ENCODE measurements at places on chromosomes 7 and 10. TPM values are rescaled to one million over a fixed set of nuclear protein-coding genes. Genes with fewer than 3 reads are reported as not detected.

JAKMIP3 gene
- total RNA-seq = 1.1 TPM

RHOBTB1 gene
- 15.6 TPM for total RNA-seq

LIPJ gene
- total RNA-seq = not detected

CHN2 gene
- 0.38 TPM for total RNA-seq

NUDT13 gene
- total RNA-seq = 2.6 TPM

COL28A1 gene
- total RNA-seq = 0.97 TPM

ARHGEF35 gene
- total RNA-seq = 0.39 TPM

LAMB1 gene
- total RNA-seq = 138 TPM

ACTL6B gene
- not detected for total RNA-seq
